Foreskin fibroblast (primary cell): ENCODE measurements at places on chromosomes 1 and 21.

- no peak for DNase-seq
Measured at GRCh38 chr1:21705303-21705980, 36.3 kb upstream of the RAP1GAP start.

- DNase-seq, result no peak
Measured at GRCh38 chr1:202056644-202057334, 46.4 kb downstream of the ELF3 start.

GRCh38 chr1:60746278-60746791, 336.0 kb upstream of the NFIA start:
- peak; percentile 28 for DNase-seq

- no peak for DNase-seq
Measured at GRCh38 chr1:113557187-113557586, 166.9 kb downstream of the MAGI3 start.

DNA sequence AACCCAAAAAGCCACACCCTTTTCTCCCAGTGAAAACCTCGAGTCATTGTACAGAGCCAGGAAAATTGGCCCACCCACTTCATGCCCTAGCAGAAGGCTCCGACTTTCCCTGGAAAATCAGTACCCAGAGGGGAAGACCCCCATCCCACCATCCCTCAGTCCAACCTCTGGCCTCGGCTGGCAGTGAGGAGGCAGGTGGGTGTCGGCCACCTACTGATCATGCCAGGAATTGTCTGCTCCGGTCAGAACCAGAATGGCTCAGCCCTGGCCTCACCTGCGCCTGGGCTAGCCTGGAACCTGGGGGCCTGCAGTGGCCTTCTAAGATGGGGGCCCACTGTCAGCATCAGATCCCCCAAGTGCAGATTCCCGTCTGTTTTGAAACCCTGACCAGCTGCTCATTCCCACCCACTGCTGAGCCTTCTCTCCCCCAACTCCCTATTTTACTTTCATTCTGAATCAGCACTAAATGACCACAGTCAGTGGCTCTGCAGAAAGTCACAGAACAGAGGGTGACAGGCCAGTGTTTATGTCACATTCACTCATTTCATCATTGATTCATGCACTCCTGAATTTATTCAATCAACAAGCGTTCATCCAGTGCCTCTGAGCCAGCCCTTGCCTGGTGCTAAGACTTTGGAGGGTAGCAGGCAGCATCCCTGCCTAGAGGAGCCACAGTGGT, 3.0 kb upstream of the S100A9 start:
- no peak for DNase-seq

- peak; percentile 84 for DNase-seq
Measured at GRCh38 chr1:66752000-66752592, at the start of gene DYNLT5. TSS of gene DYNLT5 (plus strand) at chr1:66752459. CDS start at chr1:66754659, 2,200 bp downstream.

DNA sequence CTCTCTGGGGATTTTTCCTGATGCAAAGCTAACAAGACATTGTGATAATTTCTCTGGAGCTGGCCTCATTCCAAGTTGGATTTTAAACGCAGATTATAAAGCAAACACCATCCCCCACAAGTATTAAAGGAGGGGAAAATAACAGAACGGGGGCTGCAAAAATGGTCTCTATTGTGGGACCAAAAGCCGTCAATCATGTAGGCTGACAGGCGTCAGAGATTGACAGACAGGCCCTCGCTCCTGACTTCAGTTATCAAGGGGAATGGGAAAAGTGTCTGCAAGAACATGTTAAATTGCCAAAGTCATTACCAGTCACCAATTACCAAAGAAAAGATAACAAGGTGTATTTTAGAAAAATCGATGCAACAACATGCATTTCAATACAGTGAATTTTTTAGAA, 307.4 kb upstream of the POU3F1 start:
- no peak for DNase-seq

GRCh38 chr1:170881268-170882265, 53.8 kb upstream of the MROH9 start:
- peak; percentile 67 for DNase-seq

GRCh38 chr21:33824156-33824941, 91.3 kb downstream of the ATP5PO start:
- no peak for DNase-seq

DNA sequence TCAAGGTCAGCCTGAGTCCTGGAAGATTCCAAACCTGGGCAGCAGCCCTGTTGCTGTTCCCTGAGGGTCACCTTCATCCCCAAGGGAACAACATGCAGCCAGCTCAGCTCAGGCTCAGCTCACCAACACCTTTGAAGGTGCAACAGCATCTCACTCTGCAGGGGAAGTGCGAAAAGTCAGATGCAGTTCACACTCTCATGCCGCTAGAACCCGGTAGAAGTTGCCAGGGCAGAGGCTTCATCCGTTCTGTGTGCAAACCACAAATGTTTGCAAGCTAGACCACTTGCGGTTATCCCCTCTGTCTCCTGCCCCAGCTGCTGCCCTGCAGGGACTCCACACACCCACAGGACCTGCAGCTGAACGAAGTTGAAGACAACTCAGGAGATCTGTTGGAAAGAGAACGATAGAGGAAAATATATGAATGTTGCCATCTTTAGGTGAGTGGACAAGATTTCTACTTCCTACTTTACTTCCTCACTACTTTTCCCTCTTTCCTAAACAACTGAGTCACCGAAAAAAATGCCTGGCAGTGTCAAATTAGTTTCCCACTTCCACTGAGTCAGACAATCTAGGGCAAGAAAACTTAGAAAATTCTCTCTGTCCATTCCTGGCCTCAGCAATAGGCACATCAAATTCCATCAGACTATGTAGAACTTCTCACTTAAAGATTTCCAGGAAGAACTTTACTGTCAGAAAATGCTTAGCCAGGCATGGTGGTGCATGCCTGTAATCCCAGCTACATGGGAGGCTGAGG, 1.8 kb upstream of the FCRL6 start:
- peak; percentile 14 for DNase-seq

DNA sequence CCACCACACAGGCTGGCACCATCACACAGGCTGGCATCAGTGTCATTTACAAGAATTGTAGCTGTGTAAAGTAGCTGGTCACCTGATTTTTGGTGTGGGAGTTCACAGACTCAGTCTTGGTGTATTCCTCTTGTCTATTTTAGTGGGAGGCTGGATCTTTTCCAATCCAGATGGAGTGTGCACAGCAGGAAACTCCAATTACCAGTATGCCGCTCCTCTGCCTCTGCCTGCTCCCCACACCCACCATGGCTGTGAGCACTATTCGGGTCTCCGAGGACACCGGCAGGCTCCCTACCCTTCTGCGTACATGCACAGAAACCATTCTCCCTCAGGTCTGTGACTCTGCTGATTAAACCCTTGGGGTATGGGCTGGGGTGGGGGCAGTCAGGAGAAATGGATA, 24.2 kb downstream of the TBX19 start:
- DNase-seq, result no peak

- DNase-seq, result peak; percentile 89
Measured at GRCh38 chr1:27031235-27032118, 18.8 kb upstream of the TENT5B start.

DNA sequence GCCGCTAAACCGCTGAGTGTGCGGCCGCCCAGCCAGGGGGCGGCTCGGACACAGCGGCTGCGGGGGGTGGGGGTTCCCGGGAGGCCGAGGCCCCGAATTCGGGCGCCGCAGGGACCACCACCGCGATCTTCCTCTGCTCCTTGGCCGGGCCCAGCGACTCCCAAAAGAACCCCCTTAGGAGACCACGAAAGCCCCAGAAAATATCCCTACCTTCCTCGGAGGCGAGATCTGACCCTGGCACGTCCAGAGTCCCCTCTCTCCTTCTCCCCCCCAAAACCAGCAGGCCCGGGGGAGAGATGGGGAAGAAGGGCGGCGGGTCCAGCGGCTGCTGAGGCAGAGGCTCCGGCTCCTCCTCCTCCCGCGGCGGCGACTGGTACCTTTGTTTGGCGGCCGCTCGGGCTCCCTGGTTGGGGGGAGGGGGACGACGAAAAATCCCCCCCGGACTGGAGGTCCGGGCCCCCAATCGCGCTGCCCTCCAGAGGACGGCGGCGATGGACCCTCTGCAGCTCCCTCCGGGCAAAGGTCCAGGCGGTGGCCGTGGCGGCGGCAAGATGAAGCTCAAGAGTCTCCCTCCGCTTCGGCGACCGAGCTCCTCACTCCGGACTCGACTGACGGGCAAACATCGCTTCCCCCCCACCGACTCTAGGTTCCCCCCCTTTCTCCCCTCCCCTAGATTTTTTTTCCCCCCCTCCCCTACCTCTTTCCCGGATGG, at the start of gene ARID4B:
ARID4B (minus strand) TSS at position 621 of the 712 bp plus-strand sequence. CDS start 1,260 bp downstream, outside the sequence.
- no peak for DNase-seq

DNA sequence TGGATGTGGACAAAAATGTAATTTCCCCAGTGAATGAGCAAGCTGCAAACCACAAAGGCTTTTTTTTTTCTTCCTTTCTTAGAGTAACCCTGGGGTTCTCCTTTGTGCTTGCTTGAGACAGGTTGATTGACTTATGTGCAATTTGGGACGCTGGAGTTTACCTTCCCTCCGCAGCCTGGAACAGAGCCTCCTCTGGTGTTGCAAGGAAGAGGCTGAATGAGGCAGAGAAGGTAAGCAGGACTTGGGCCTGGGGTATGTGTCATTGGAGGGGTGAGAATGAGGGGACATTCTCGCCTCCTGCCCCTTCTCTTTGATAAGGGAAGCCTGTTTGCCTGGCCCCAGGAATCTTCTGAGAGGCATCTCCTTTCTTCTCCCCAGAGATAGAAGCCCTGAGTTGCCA, 49.8 kb downstream of the NFASC start:
- no peak for DNase-seq

DNA sequence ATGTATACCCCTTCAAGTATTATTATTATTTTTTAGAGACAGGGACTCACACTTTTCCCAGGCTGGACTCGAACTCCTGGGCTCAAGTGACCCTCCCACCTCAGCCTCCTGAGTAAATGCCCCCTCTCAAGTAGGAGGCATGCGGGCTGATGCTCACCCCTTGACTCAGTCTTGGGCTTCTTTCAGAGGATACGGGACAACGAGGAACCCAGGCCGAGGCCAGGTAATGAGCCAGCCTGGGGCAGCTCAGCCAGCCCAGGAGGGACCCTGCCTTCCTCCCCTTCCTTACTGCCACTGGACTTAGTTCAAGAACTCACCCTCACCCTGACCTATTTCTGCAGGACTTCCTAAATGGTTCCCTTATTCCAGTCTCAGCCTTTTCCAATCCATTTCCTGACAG, 198.0 kb upstream of the MAP1LC3C start:
- DNase-seq, result no peak

- DNase-seq, result no peak
Measured at GRCh38 chr1:108893141-108893530, 16.4 kb downstream of the GPSM2 start.

DNA sequence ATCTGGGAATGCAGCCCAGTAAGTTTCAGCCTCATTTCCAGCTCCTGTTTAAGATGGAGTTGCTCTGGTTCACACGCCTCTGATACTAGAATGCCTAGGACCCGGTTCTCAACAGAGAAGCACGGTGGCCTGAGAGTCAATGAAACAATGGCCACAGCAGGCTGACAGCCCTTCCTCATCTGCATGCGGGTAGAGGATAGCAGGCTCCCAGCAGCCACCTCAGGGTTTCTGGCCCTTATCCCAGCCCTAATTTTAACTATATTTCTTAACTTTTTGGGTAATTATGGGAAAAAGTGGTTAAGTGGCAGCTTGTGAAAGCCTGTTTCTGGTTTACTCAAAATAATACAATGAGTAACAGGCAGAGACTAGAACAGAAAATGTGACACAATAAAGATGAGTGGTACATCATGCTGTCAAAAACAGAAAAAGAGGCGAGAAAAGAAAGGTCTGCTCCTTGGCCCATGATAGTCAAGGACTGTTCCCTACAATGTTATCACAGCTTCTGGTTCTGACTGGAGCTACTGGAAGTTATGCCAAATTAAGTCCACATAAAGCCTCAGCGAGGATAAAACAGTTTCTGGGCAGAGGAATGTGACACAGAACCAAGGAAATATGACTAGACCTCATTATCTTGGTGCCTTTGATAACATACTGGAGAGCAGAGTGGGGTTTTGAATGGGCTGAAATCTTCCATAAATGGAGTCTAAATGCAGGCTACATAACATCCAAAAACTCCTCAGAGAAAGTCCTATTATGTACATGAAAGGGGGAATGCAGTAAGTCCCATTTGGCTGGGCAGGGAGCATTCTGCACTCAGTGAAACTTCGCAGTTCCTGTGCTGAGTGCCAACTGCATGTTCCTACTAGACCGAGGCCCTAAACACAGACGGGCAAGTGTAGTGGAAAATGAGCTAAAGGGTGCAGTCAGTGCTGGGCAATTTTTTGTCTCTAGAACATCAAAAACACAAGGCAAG, 92.1 kb downstream of the NIBAN1 start:
- DNase-seq, result no peak

- DNase-seq, result no peak
Measured at GRCh38 chr1:244862354-244862698, 2.0 kb downstream of the HNRNPU start.

GRCh38 chr1:162722036-162722435, 68.5 kb upstream of the HSD17B7 start:
- DNase-seq, result no peak
